ENCODE measurements at places on chromosomes 2 and 18. TPM values are rescaled to one million over a fixed set of nuclear protein-coding genes. Genes with fewer than 3 reads are reported as not detected.

The DOK6 gene
- not detected for total RNA-seq

The MOGAT1 gene
- not detected for total RNA-seq

The FKBP1B gene
- 16.8 TPM for total RNA-seq

The SLC16A14 gene
- total RNA-seq: 0.22 TPM

The DSG4 gene
- total RNA-seq: not detected

The ZNF397 gene
- total RNA-seq: 5.1 TPM

The MARCO gene
- not detected for total RNA-seq

The RAB31 gene
- total RNA-seq: 30.5 TPM

The GCKR gene
- 1.2 TPM for total RNA-seq

The DTNB gene
- 17.0 TPM for total RNA-seq

The EN1 gene
- total RNA-seq: not detected

The CXCR1 gene
- total RNA-seq: not detected

The MC5R gene
- not detected for total RNA-seq

The TXNDC2 gene
- total RNA-seq: not detected

The SCYGR5 gene
- total RNA-seq: not detected

The GKN1 gene
- not detected for total RNA-seq

The TMEM247 gene
- not detected for total RNA-seq

The HOXD13 gene
- total RNA-seq: not detected

The KCTD1 gene
- total RNA-seq: 13.3 TPM

The KCNG2 gene
- total RNA-seq: not detected

The TCF23 gene
- not detected for total RNA-seq

The OSGEPL1 gene
- total RNA-seq: 5.9 TPM

The ZNF385B gene
- not detected for total RNA-seq

The RESP18 gene
- not detected for total RNA-seq

The KLHL41 gene
- 0.21 TPM for total RNA-seq

The TDRD15 gene
- not detected for total RNA-seq

The HOXD10 gene
- not detected for total RNA-seq

The NT5C1B gene
- total RNA-seq: not detected

The M1AP gene
- not detected for total RNA-seq

The CRYGD gene
- total RNA-seq: not detected

The NLRC4 gene
- not detected for total RNA-seq

The SIX3 gene
- not detected for total RNA-seq

The EFEMP1 gene
- 2,354 TPM for total RNA-seq

All from endothelial cell of umbilical vein (primary cell).